ENCODE measurements at places on chromosomes 11 and 22.
A peak's percentile ranks its signal among the peaks of the same experiment; 100 is the strongest.

- no peak for DNase-seq
Observed at GRCh38 chr11:69051381-69052342, 2.9 kb downstream of the TPCN2 start.

DNA sequence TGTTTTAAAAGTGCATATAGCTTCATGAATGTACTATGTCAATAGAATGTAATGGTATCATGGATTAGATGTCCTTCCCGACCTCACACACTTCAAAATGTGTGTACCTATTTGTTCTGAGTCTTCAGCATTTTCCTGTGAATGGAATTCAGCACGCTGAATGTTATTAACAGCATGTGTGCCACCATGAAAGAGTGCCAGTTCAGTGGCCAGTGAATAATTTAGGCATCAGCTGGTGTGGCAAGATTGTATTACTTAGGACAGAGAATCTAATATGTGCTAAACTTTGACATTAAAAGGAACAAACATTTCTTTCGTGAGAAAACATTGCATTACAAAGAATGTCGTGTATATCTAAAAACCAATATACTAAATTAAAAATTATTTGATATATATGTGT, 46.4 kb downstream of the HIPK3 start:
- DNase-seq, result no peak

GRCh38 chr22:47000256-47000655, 237.8 kb downstream of the TBC1D22A start:
- DNase-seq, result no peak

- DNase-seq, result no peak
Observed at GRCh38 chr11:73528483-73529203, 69.3 kb downstream of the FAM168A start.

GRCh38 chr11:68010090-68011041, at the start of gene ALDH3B1:
Gene ALDH3B1, plus strand, starts transcription at chr11:68010327. Its CDS starts 4,971 bp downstream, at chr11:68015298.
- no peak for DNase-seq

- DNase-seq, result peak; percentile 77
Observed at GRCh38 chr22:36332623-36333332, 55.0 kb downstream of the MYH9 start.

DNA sequence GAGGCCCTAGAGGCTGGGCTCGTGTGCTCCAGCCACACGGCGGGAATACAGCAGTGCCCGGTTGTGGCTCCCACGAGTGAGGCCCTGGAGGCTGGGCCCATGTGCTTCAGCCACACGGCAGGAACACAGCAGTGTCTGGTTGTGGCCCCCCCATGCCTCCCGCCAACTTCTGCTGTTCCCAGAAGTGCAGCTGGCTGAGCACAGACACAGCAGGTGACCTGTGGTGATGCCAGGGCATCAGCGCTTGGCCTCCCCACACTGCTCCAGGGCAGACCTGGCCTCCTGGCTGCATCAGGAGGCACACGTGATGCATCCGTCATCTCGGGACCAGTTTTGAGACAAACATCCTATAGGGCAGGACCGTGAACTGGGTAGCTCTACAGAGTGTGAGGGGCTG, 110.3 kb downstream of the KCNQ1OT1 start:
- DNase-seq, result no peak

GRCh38 chr11:45652781-45653180, 12.6 kb downstream of the CHST1 start:
- DNase-seq, result no peak

- no peak for DNase-seq
Observed at GRCh38 chr11:97691061-97691460, 1301.2 kb downstream of the JRKL start.

GRCh38 chr22:35205961-35206360, 51.3 kb upstream of the HMGXB4 start:
- DNase-seq, result no peak

All from CD4-positive, alpha-beta T cell treated with Interleukin-2 at 100 ng/mL for 4 hours (primary cell).